Heart right ventricle (tissue), 16 donors: ENCODE measurements at places on chromosomes 3 and 15.

GRCh38 chr3:140902791-140903190 is 38.8 kb upstream of the SLC25A36 start:
- DNase-seq: no peak

DNA sequence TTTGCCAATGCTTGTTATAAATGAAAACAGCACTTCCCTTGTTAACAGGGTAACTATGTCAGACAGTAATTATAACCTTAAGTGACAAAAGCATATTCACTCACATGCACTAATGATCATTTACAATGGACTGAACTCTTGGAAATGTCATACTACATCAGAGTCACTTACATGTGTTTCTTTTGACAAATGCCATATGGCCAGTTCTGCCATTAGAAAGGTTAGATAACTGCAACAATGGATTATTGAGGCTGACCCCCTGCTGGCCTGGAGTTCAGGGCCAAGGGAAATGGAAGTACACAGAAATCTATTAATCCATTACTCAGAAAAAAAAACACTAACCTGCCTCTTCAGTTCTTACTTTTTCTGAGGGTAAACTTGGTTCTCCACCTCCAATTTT is 313.4 kb downstream of the CNTN3 start:
- no peak for DNase-seq

GRCh38 chr15:92848852-92849598 is 51.1 kb upstream of the CHD2 start:
- DNase-seq: no peak

DNA sequence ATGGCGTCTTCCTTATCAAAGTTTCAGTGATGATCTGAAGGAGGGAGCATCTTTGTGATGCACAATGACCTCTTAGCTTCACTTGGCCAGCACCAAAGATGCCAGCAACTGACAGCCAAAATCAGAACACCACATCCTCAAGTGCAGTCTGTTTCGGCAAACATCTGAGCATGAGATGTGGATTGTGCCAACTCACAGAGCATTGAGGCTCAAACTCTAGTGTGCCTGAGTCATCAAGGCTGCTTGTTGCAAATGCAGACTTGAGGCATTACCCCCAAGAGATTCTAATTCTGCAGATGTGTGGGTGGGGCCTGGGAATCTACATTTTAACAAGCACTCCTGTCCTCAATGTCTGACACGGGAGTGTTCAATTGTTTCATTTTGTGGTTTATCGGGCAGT is 35.8 kb downstream of the ABHD5 start:
- no peak for DNase-seq

GRCh38 chr3:116154389-116154788 is 290.9 kb downstream of the LSAMP start:
- no peak for DNase-seq

GRCh38 chr3:181076558-181076957 is 87.0 kb upstream of the DNAJC19 start:
- no peak for DNase-seq

DNA sequence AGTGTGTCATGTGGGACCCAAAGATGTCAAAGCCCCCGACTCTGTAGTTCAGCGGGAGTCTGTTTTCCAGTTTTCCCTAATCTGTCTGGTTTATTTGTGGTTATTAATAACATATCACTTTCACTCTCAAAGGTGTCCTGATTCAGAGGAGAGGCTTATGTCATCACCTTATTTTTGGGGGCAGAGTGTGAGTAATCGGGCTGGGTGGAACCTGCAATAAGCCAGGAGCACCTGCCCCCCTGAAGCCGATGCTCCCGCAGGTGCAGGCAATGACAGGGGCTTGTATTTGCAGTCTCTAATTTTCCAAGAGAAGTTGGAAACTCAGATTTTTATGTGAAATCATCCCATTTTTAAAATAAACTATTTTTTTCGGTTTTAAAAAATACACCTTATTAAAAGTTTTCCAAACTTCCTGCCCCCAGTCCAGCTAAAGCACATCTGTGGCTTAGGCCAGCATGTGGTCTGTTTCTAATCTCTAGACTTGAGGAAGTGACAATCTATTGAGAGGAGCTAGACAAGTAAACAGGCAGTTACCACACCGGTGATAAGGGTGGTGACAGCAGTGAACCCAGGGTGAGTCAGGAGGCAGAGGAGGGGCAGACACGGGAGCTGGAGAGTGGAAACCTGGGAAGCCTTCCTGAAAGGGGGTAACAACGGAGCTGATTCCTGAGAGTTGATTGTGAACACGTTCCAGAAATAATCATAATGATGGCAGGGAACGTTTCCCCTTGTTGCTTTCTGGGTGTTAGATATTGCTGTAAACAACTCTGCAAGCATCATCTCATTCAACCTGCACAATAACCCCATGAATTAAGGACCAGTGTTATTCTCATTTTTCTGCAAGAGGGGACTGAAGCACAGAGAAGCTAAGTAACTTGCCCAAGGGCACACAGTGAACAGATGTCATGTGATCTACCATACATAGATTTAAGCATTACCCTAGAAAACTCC is 37.2 kb downstream of the BHLHE40 start:
- peak; percentile 65 for DNase-seq

DNA sequence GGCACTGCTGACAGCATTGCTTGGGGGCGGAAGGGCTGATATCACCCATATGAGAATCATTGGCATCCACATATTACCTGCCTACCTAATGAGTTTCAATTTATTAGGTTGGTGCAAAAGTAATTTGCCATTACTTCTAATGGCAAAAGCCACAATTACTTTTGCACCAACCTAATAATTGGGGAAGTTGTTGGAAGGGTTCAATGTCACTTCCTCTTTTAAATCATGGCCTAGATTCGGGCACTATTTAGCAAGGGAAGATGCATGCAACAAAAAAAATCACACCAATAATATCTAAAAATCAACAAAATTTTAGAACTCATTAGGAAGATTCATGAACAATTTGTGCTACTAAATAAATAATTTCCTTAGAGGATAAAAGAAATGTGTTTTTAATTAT is 56.0 kb upstream of the AGTR1 start:
- no peak for DNase-seq

GRCh38 chr3:20556661-20557060 is 370.7 kb upstream of the SGO1 start:
- DNase-seq: no peak

- no peak for DNase-seq
These were observed 489.4 kb upstream of the IL12A start for GRCh38 chr3:159499031-159499793.

DNA sequence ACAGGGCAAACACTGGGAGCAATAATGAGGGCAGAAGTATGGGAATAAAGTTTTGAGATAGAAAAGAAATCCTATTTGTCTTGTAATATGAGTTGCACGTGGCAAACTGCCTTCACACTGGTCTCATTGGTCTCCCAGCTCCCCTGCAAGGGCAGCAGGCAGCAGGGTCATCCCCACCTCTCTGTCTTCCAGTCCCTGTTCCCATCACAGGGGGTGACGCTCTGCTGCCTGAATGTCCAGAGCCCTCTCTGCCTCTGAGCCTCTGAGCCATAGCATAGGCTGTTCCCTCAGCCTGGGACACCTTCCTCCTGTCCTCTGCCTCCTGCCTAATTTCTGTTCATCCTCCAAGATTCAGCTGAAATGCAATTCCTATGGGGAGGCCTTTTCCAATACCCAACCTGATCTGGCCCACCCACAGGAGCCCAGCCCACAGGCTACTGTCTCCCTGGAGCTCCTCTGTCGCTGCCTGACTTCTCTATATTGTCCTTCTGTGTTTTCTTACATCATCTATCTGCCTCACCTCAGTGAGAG is 12.1 kb upstream of the SKOR1 start:
- no peak for DNase-seq

DNA sequence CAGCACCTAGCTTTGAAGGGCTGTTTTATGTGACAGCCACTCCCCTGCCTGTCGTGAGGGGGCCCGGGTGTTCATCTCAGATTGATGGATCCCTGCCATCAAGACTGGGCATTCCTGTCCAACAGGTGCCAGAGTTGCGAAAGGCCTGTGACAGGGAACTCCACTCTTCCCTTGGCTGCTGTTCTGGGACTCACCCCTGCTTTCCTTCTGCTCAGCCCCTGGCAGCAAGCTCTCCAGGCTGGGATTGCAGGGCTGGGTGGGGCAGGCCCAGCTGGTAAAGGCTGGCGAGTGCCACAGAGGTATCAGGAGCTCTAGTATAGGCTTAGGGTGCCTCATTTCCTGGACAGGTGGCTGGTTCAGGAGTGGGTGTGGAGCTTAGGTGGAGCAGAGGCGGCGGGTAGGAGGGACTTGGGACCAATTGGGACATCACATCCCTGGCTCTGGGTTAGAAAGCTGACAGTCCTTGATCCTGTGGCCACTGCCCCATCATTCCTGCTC is at the start of gene PLA2G4B:
PLA2G4B (plus strand) TSS at position 448 of the 498 bp plus-strand sequence. CDS start 67 bp downstream, outside the sequence.
- no peak for DNase-seq

DNA sequence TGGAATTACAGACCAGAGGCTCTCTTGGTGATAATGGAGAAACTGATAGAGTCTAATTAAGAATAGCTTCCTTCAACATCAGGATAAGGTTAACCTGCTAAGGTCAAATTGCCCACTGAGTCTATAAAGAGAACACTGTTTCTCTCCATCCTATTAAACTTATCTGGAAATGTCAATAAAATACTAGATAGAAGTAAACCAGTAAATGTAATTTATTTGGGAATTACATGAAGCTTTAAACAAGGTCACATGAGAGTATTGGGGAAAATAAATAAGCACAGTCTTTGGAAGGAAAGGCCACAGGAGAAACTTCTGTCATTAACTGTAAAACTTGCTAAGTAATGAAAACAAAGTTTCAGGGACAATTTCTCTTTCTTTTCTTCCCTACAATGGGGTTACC is 118.5 kb downstream of the DPH6 start:
- DNase-seq: no peak

DNA sequence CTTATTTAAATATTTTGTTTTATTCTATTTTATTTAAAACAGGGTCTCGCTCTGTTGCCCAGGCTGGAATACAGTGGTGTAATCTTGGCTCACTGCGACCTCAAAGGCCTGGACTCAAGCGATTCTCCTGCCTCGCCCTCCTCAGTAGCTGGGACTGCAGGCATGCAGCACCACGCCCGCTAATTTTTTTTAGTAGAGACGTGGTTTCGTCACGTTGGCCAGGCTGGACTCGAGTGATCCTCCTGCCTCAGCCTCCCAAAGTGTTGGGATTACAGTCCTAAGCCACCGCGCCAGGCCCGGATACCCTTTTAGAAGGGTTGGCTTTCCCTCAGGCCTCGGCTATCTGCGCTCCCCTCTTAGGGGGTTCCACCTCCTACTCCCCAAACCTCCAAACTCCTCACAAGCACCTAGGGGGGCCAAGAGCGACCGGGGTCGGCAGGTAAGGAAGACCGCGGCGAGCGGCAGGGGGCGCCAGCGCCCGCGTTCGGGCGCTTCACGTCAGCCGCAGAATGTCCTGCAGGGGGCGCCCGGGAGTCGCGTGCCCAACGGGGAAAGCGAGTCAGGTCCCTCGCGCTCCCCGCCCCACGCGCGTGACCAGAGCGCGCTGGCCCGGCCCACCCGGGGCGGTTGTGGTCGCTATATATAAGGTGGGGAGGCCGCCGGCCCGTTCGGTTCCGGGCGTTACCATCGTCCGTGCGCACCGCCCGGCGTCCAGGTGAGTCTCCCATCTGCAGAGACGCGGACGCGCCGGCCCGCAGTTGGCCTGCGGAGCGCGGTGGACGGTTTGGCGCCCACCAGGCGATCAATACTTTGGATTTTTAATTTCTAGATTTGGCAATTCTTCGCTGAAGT is 51.8 kb upstream of the GATM start:
- peak; percentile 79 for DNase-seq

DNA sequence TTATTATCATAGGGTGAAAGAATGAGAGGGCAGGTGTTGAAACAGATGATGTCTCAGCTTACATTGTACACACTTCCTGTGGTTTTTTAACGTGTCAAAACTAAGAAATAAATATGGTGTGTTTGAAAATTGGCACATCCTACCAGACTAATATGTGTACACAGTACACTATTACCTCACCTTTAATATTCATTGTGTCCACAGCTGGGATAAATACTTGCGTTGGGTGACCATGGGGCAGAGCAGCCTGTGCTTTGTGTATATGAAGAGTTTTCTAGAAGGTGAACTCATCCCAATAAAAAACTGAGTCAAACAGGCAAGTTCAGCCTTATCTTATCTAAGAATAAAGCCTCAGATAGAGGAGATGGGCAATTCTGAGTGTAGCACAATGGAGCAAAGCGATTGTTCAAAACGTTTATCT is 17.3 kb downstream of the SUCNR1 start:
- no peak for DNase-seq

DNA sequence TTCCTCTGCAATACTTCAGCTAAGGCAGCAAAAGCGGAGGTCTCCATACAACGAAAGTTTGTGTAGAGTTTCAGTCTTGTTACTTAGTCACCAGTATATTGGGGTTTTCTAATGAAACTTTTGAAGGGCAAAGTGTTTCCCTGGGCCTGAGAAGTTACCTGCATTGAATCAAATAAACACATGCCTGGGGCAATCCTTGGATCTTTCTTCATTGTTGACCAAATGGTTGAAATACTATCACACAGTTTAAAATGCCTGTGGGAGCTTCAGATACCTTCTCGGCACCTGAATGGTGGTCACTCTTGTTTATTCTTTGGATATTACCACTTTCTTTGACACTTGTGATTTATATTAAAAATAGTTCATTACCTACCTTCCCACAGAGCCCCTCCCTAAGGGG is 988 bp upstream of the CHSY1 start:
- no peak for DNase-seq

DNA sequence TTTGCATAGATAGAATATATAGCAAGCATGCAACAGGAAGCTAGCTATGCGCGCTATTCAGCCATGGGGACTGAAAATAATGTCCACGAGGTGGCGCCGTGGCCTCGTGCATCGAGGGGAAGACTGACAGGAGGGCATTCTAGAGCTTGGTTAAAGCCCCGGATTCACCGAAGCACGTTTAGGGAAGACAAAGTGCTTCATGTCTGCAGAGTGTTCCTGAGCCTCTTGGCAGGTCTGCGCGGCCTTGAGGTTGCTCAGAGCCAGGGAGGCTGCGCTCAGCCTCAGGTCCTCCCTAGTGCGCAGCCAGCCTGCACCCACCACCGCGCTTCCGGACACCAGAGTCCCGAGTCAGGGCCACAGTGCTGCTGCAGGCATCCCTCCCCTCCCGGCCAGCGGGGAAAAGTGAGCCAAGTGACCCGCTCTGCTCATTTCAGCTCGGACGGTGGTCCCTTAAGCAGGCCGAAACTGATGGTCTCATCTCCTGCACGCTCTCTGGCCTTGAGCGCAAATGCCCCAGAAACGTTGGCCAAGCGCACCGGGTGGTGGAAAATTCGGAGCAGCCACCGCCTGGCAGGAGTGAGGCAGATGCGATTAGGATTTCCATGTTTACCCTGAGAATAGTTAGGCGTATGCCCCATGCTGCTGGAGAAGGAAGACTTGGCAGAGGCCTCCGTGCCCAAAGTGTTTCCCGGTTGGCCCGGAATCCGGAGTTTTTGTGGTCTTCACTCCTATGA is 24.8 kb downstream of the GABRA5 start:
- peak; percentile 50 for DNase-seq

GRCh38 chr3:58355179-58355578 is 22.5 kb downstream of the PXK start:
- DNase-seq: no peak

DNA sequence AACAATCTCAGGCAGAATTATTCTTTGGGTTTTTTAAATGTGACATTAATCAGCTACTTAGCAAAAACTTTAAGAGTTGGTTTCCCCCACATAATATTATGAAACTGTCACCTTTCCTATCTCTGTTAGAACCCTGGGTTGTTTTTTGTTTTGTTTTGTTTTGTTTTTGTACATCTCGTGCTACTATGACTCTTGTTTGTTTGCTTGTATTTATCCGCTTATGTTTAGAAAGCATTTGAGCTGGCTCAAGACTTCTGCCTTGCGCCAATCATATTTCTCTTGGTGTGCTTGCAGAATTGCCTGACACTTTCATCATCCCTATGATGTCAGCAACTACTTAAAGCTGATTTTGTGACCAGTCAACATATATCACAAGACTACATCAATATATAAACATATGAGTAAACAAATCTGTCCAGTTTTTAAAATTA is 116.9 kb downstream of the DCLK3 start:
- no peak for DNase-seq
